ENCODE measurements at places on chromosomes 6 and 20.
A peak's percentile ranks its signal among the peaks of the same experiment; 100 is the strongest.

DNA sequence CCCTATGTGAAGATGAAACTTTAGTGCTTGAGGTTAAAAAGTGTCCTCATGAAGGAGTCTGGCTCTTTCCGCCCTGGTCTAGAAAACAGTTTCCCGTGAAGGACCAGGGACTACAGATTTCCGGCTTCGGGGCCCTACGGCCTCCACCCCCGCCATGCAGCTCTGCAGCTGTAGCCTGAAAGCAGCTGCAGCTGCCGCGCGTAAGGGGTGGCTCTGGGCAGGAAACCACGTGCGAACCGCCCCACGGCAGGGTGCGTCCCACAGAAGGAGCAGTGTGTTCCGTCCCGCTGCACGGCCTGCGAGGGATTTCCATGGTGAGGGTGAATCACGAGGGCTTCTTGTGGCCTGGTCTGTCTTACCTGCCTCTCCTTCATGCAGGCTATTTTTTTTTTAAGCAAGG lies 117.0 kb downstream of the ERMARD start:
- DNase-seq: peak; percentile 18

GRCh38 chr6:105038259-105038658 lies 81.4 kb downstream of the LIN28B start:
- no peak for DNase-seq

- no peak for DNase-seq
Measured at GRCh38 chr6:169984181-169985120, 233.0 kb downstream of the ERMARD start.

DNA sequence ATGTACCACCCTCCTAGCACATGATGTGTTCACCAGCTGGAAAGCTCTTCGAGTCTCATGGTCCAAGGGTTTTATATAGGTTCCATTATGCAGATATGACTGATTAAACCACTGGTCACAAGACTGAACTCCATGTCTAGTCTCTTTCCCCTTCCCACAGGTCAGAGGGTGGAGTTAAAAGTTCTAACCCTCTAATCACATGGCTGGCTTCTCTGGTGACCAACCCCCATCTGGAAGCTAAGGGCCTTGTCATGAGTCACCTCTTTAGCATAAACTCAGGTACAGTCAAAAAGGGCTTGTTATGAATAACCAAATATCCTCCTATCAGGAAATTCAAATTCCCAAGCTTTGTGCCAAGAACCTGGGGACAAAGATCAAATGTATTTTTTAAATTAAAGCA lies 52.0 kb upstream of the KLHL31 start:
- DNase-seq: no peak

DNA sequence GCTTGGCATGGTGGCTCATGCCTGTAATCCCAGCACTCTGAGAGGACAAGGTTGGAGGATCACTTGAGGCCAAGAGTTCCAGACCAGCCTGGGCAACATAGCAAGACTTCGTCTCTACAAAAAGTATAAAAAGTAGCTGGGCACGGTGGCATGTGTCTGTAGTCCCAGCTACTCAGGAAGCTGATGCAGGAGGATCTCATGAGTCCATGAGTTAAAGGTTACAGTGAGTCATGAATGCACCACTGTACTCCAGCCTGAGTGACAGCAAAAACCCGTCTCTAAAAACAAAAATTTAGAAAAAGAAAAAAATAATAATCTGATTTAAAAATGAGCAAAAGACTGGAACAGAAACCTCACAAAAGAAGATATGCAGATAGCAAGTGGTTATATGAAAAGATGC lies 279.7 kb downstream of the RNGTT start:
- DNase-seq: no peak

DNA sequence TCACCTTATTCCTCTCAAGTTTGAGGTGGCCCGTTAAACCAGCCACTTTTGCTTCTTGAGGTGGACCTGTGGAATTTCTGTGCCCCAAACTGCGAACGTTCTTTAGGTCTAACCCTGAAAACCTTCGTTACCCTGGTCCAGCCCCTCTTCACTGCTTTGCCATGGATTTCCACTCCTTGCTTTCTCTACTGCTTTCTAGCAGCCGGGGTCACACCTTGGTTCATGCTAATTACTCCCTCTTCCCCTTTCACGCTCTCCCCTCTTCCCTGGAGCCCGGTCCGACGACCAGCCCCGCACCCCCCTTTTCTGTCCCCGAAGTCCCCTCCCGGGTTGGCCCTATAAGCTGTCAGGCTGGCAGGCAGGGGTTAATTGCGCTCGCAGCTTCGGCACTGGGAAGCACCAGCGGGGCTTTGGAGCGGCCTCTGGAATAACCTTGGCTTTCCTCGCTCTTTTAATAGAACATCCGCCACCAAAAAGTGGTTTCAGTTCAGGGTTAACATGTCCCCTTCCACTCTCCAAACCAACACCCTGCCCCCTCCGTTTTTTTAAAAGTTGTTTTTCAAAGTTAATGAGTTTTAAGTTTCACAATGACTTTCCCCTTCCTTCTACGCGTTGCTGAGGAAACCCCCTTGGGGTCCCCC lies 1.4 kb upstream of the HIVEP1 start:
- no peak for DNase-seq

GRCh38 chr6:31180500-31180899 lies 10.0 kb upstream of the POU5F1 start:
- no peak for DNase-seq

DNA sequence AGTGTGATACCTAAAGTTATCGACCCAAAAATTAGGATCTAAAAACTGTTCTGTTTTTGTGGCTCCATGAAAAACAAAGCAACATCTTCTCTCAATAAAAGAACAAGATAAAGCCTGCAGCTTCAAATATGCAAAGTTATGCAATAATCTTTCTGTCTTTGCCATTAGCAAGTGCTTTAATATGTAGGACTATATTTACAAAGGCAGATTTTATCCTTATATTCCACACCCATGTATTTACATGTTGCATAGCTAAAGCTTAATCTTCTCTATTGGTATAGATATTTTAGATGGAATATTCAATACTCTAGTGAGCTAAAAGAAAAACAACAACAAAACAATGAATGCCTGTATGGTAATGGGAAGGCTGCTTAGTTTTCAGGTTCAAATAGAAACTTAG lies 628.2 kb downstream of the PHF3 start:
- DNase-seq: no peak

DNA sequence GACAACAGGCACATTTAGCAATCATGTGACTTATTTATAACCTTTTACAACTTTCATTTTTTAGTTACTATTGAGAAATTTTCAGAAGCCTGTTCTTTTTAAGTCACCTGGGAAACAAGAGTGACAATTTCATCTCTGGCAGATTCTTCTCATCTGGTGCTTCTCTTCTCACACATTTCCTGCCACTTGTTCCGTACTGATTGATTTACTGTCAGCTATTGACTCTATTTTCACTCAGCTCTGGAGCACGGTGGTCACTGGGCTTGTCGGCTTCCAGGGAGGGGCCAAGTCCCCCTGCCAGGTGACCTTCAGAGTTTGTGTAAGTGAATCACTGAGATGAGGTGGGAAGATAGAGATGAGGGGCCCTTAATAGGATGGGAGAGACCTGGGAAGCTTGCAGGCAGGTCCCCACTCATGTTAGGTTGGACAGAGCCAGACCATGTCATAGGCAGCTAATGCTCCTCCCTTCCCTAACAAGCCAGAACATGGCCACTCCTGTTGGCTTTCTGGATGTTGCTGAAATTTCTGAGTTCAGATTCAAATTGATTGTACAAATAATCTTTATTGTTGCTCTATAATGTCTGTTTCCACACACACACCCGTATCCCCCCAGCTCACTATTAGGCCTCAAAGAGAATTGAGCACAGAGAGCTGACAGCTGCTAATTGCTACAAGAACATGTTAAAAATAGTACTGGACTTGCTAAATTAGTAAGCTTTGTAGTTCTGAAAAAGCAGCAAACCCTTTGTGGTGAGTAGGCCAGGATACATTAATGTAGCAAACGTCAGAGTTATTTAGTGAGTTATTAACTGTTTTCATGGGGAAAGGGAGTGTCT lies 13.3 kb downstream of the DUSP22 start:
- no peak for DNase-seq

- DNase-seq: no peak
Measured at GRCh38 chr6:168596344-168596743, 155.4 kb downstream of the SMOC2 start.

DNA sequence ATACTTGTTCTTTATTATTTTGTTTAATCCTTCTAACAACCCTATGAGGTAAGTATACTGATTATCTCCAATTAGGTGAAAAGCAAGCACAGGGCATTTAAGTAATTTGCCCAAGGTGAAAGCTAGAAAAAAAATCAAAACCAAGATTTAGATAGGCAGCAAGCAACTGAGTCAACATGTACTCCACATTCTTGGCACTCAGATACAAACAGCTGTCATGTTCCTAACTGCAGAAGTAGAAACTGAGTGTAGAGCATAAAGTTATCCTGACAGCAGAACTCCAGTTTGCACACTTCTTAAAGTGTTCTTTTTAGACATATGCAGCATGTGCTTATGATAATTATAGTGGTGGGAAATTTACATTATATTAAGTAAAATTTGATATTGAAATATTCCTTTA lies 278.1 kb downstream of the MEI4 start:
- no peak for DNase-seq

GRCh38 chr6:8589941-8590729 lies 154.8 kb upstream of the SLC35B3 start:
- DNase-seq: no peak

DNA sequence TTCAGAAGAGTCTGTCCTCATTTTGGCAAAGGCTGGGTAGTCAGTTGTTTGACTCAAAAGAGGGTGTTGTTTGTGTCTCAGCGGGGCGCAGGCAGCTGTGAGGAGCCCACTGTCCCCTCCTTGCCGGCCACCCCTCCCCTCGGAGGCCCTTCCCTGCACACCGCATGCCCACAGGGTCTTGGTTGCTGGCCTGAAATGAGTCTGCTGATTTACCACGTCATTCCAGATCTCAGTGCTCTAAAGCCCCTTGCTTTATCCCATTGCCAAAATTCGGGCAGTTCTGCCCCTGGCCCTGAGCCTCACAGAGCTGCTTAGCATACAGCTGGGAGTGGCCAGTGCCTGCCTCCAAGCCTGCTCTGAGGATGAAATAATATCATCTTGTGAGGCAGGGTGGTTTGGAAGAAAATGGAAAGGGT lies 220.7 kb downstream of the UST start:
- DNase-seq: no peak

GRCh38 chr6:169293196-169293595 lies 39.5 kb upstream of the THBS2 start:
- DNase-seq: no peak

DNA sequence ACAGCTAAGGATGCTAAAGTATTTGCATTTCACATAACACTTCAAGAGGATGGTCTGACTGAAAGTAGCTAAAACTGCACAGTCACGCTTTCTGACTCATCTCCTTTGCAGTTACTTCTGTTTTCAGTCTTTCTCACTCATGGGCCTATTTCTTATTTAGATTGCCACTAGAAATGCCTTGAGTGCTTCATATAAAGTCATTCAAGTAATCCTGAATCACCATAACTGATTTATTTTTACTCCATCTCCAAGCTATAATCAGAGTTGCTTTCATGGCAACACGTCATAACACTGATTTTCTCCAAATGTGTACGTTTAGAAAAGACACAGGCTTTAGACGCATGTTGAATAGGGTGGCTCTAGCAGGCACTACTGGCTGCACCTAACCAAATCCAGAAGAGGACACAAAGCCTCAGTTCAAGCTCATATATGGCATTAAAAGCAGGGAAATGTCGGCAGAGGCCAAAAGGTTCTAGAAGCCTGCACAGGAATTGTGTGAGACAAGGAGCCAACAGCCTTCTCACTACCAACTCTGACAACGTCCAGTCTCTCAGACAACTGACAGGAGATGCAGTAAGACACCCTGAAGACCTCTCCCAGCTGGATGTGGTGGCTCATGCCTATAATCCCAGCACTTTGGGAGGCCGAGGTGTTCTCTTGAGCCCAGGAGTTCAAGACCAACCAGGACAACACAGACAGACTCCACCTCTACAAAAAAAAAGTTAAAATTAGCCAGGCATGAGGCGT lies 64.1 kb upstream of the BEND6 start:
- DNase-seq: peak; percentile 13

DNA sequence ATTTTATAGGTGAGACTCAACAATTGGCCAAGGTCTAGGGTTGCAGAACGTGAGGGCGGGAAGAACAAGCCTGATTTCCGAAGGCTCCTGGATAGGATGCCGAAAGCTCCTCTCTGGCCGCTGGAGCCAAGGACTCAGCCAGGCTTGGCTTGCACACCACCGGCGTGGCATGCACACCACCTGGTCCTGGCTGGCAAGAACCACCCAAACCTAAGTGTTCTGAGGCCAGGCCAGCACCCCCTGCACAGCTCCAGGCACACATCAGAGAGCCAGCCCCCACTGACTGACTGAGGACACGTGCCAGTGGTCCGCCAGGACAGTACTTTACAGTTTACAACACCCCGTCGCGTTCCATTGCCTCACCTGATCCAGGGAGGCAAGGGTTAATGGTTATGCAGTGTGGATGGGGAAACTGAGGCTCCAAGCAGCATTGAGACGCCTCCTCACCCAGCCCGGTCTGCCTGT lies 414 bp downstream of the TGM2 start:
- DNase-seq: no peak

GRCh38 chr6:154874773-154875592 lies 120.1 kb upstream of the TIAM2 start:
- DNase-seq: no peak

GRCh38 chr20:38290829-38291814 lies 12.8 kb upstream of the BPI start:
- DNase-seq: no peak

GRCh38 chr6:54085541-54085940 lies 25.7 kb upstream of the MLIP start:
- no peak for DNase-seq

Measured in stimulated activated CD4-positive, alpha-beta T cell treated with anti-CD3 and anti-CD28 coated beads, Interleukin-4, amount 100 ng/mL, for 48 hours (primary cell).